ENCODE measurements at places on chromosomes 1 and 21.

DNA sequence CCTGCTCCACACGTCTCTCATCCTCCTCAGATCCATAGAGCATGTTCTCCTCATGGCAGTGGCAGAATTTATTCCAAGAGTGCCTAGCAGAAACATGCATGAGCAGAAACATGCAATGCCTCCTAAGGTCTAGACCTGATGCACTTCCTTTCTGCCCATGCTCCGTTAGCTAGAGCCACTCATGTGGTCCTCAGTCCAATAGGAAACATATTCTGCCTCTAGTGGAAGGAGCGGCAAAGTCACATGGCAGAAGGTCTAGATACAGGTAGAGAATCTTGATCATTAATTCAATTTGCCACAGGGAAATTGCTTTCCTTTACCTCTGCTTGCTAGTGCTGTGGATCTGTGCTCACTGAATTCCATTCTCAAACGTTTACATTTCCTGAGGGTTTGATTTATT is 130.4 kb downstream of the KIF26B start:
- no peak for DNase-seq

DNA sequence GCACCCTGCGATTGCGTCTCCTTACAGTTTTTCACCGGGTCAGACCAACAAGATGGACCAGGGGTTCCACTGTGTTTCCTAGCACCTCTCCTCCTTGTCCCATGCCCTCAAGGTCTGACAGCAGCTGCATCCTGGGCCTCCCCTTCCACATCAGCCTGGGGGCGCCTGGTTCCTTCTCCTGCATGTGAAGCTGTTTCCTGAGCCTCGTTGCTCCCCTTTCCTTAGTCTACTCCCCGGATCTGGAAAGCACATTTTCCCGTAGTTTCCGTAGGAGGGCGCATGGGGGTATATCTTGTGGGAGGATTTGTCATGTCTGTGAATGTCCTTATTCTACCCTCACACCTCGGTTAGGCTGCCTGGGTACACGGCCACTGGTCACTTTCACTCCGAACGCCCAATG is 6.1 kb downstream of the PRDM15 start:
- DNase-seq: no peak

DNA sequence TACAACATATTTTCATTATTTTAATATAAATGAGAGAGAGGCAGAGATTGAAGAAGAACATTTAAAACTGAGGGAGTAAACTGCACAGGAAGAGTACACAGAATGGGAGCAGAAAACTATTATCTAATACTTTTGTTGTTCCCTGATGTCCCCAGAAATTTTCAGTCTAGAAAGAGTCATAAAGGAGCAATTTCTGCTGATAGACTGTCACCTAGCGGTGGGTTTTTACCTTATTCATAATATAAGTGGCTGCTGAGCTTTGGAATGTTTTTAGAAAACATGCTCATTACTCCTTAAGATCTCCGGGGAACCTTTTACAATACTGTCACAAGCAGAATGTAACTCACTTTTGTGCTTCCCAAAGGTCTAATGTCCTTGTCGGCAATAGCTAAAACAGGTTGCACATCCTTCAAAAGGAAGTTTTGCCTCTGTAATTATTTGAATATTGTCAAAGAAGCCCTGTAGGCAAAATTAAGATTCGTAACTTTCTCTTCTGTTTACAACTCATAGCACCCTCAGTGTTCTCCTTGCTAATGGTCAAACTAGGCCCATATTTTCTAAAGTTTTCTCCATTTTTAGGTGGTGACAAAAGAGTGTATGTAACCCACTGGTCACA is 4.9 kb upstream of the NPL start:
- DNase-seq: peak; percentile 33

- no peak for DNase-seq
These were observed 15.9 kb upstream of the TMEM125 start for GRCh38 chr1:43253876-43254275.

DNA sequence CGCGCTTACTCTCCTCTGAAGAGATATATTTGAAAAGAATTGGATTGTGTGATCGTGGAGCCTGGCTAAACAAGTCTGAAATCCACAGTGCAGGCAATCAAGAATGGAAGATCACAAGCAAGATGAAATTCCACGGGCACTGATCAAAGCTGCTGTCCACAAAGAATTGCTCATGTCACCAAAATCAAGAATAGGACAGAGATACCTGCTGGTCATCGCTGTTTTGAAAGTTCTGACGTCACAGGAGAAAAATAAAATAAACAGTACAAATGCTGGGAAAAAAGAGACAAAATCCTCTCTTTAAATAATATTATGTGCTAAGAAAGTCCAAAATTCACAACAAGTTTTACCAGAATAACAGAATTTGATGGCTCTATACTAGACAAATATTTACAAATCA is 12.0 kb upstream of the DESI2 start:
- DNase-seq: no peak

- no peak for DNase-seq
These were observed 9.5 kb upstream of the IRF6 start for GRCh38 chr1:209815490-209815889.

DNA sequence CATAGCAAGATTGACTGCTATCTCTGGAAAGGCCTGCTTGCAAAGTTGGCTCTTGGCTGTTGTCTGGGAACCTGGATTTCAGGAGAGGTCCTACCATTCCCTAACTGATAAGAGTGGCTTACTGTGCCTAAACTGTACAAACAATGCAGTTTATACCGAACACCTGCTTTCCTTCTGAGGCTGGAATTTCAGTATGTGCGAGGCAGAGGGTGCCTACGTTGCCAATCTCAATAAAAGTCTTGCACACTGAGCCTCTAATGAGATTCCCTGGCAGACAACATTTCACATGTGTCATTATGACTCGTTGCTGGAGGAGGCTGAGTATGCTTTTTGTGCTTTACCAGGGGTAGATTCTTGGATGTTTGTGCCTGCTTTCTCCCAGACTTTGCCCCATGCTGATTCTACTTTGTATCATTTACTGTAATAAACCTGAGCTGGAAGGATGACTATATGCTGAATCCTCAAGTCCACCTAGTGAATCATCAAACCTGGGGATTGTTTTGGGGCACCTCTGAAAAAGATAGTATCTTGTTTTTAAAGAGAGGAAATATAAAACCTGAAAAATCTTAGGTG is 58.9 kb upstream of the GNG4 start:
- no peak for DNase-seq
